ENCODE measurements at places on chromosomes 6 and 20.

- no peak for DNase-seq
These were observed 1590.8 kb downstream of the GRIK2 start for GRCh38 chr6:102984357-102984756.

GRCh38 chr6:1103945-1104623, 207.8 kb upstream of the FOXQ1 start:
- DNase-seq: no peak

DNA sequence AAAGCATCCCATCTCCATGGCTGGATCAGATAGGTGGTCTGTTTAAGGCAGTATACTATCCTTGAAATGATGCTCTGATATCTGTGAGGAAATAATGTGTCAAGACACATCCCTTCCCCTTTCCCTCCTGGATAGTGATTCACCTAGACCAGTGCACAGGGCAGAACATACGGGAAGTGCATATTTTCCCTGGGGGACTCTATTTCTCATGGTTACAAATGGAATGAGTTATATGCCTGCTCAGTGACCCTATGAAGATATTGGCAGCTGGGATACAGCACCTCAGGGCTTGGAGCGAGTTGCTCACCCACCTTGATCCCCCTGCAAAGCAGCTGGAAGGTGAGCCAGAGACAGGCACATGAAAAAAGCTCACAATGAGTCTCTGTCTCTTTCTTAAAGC, 67.5 kb upstream of the PRL start:
- no peak for DNase-seq

DNA sequence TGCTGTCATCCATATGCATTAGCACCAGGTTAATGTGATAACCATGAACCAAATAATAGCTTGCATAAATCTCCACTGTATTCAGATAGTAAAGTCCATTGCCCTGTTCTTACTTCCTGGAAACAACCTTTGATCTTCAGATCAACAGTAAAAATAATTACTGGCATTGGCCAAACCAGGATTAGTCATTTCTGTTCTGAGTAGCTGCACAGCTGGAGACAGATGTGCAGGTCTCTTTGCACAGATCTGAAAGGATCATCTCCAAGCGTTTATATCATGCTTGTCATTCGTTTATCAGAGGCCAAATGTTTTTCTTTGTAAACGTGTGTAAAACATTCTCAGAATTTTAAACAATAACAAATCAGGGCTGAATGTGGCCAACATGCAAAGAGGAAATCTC, 134.4 kb upstream of the HMGCLL1 start:
- no peak for DNase-seq

Measured in transverse colon (tissue), 4 donors.